HuH-7 (cell line): ENCODE measurements at places on chromosomes 3 and 15.

GRCh38 chr15:72887376-72887775, 103.8 kb upstream of the ADPGK start:
- no peak for DNase-seq

DNA sequence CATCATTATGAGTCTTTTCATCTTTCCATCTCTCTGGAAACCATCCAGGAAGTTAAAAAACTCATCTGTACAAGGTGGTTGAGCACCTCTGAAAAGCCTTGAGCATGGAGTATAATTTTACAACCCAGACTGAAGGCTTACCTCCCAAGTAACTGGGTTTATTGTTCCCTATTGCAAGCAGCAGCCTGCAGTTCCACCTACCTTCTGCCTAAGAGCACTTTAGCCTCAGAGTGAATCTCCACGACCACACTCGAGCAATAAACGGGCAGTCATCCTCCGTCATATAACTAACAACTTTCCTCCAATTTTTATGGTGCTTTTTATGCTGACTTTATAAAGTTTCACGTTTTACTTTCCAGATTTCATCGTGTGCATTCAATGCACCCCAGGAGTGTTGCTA, 32.8 kb downstream of the OSBPL10 start:
- DNase-seq = no peak

DNA sequence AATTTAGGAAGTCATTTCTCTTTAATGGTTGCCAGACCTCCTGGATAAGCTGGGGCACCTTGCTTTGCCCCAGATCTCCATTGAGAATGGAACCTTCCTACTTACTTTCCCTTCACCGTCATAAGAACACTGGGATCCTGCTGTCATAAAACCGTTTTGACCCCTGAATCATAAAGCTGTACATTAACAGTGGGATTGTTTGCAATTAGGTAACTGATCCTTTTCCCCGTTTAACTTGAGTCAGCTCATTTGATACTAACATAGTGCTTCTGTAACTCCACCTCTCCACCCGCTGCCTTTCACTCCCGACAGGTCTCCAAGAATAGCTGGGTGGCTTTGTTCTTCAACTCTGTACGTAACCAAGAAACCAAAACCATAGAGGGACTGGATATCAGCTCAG, 308.2 kb upstream of the WNT5A start:
- DNase-seq = no peak

DNA sequence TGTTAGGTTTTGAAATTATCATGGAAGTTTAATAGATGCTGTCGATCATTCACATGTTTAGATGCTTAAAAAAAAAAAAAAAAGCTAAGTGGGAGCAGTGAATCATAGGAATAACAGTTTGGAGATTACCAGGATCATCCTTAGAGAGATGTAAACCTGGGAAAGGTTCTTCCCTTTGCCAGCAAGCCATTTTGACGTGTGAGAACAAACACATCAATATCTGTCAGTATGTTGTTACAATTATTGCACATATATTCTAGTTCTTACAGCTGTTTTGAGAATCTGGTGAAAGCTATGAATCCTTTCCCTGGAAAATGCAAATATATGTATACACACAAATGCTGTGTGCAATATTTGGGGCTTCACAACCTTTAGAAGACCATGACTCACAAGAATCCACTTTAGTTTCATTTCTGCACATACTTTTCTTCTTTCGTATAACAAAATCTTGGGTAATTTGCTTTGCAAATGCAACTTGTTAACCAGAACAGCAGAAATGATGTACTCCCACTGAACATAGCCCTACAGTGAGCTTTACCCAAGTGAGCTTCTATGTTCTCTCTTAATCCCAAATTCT, 12.0 kb downstream of the NFKBIZ start:
- no peak for DNase-seq

GRCh38 chr15:31483053-31483985, 156.7 kb downstream of the KLF13 start:
- DNase-seq = no peak

- no peak for DNase-seq
Measured at GRCh38 chr3:117572786-117573185, 863.2 kb downstream of the TUSC7 start.
